Right kidney (tissue), 9 donors: ENCODE measurements at places on chromosomes 4 and X.

DNA sequence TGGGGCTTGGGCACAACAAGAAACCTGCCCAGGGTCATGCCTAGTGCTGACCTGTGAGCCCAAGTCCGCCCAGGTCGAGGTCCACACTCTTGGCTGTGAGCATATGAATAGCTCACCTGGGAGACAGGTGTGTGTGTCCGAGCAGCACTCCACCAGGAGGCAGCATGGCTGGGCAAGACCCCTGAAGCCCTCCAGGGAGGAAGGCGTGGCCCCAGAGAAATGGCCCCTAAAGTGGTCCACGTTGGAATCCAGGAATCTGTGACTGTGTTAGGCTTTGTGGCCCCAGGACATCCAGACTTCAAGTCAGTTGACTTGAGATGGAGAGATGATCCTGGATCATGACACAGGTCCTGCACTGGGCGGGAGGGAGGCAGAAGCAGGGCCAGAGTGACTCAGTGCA lies 138.8 kb downstream of the CPZ start:
- DNase-seq: no peak

GRCh38 chr4:158778156-158778711 lies 9.4 kb downstream of the FNIP2 start:
- DNase-seq: no peak

GRCh38 chr4:127448986-127449385 lies 183.8 kb upstream of the INTU start:
- no peak for DNase-seq

GRCh38 chr4:65789805-65790204 lies 119.5 kb upstream of the EPHA5 start:
- DNase-seq: no peak

DNA sequence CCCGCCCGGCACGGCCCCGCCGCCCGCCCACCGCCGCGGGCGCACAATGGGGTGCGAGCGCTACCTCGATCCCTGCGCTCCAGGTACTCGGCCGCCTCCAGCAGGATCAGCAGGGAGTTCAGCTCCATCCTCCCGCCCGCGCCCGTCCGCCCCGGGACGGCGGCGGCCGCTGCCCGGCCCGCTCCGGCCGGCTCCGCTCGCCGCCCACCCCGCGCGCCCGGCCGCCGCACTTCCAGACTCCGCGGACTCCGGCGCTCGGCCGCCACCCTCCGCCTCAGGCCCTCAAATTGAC lies at the start of gene MXD4:
Gene MXD4 (minus strand): TSS at position 257 of the 292 bp plus-strand sequence. CDS start 129 bp downstream, at position 128.
- DNase-seq: no peak

- DNase-seq: no peak
These were observed 636.9 kb upstream of the BOD1L1 start for GRCh38 chr4:14264437-14264836.

DNA sequence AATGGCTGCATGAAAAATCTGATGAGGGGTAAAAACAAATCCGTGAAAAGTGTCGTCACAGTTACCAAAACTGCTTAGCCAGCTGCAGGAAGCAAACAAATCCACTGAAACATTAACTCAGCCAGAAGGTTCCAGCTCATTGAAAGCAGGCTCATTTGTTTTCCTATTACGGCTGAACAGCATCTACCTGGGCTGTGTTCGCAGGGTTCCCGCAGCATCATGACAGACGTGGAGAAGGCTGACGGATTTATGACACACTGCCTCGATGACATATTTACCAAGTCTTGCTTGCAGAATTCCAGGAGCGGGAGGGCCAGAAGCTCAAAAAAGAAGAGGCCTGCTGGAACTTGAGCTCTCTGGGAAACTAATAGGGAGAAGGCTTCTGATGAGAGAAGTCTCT lies 781.1 kb downstream of the RAB28 start:
- peak; percentile 38 for DNase-seq

DNA sequence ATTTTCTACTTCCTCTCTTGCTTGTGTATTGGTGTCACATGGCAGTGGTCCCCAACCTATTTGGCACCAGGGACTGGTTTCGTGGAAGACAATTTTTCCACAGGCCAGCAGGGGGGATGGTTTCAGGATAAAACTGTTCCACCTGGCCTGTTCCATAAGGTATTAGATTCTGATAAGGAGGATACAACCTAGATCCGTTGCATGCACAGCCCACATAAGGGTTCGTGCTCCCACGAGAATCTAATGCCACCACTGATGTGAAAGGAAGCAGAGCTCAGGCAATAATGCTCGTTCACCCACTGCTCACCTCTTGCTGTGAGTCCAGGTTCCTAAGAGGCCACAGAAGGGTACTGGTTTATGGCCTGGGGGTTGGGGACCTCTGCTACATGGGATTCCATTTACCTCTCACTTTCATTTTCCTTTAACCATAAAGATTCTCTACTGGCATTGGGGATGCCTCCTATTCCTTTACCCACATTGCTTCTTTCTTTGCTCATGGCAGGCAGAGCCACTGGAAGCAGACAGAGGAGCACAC lies 38.1 kb downstream of the SEC31A start:
- no peak for DNase-seq

DNA sequence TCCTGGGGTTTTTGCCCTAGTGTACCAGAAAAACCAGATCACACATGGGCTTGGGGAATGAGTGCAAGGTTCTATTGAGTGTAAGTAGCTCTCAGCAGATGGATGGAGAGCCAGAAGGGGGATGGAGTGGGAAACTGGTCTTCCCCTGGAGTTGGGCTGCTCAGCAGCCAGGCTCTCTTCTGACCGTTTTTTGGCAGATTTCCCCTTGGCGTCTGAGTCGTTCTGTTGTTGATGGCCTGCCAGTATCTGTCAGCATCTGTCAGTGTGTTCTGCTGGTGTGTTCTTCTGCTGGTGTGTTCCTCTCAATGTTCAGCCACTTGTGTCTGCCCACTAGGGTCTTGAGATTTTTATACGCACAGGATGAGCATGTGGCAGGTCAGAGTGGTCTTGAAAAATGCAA lies 633.9 kb upstream of the CPEB2 start:
- DNase-seq: no peak

DNA sequence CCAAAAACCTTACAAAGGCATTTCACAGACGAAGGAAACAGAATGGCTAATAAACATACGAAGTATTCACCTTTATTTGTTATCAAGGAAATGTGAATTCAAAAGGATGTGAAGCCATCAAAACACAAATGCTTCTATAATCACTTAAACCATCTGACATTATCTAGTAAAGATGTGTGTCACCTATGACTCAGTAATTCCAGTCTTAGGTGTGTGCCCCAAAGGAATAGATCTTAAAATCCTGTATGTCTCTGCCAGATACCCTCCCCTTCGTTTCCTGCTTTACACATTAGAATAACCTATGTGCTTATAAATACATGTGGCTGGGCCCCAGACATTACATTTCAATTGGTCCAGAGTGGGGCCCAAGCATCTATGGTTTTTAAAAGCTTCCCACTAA lies 41.8 kb upstream of the CEP135 start:
- no peak for DNase-seq

GRCh38 chr4:39521253-39521919 lies 5.9 kb downstream of the UGDH start:
- no peak for DNase-seq

- no peak for DNase-seq
These were observed 37.0 kb downstream of the NAT8L start for GRCh38 chr4:2096073-2096609.

GRCh38 chrX:40922307-40922706 lies 162.9 kb upstream of the USP9X start:
- no peak for DNase-seq

DNA sequence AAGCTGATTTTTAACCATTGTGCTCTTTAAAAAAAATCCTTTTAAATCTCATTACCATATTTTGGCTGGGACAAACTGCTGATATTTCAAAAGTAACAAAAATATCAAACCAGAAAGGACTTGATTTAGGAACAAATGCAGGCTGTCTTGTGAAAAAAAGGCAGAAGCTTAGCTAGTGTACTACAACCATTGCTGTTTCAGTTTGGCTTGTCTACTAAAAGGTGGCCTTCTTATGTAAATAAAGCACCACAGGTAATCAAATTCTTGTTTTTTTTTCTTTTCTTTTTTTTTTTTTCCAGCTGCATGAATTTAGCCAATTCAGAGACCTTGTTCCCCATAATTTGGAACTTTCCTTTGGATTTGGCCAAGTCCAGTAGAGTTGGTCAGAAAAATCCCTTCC lies 43.8 kb upstream of the MAGEA8 start:
- DNase-seq: no peak

- DNase-seq: no peak
These were observed 10.7 kb upstream of the CXCL8 start for GRCh38 chr4:73729534-73730165.

GRCh38 chr4:132334081-132334480 lies 815.0 kb upstream of the PCDH10 start:
- DNase-seq: no peak

- DNase-seq: no peak
These were observed 8.9 kb downstream of the ABLIM2 start for GRCh38 chr4:8149664-8150063.

DNA sequence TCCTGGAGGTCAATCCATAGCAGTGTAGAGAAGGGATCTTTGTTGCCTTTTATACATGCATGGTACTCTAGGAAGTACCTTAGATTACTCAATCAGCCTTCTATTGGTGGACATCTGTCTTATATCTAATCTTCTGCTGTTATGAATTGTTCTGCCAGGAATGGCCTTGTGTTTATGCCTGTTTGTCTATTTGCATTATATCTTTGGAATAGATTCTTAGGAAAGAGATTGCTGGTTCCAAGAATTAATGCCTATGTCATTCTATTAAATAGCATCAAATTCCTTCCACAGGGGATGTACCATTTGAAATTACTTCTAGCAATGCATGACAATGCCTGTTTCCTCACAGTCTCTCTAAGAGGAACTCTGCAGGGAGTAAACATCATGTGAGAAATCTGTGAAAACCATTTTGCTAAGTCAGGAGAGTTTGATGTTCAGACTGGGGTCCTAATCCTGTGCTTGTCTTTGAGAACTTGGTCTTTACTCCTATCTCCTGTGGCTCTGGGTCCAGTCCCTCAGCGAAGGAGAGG lies 42.5 kb downstream of the BEX3 start:
- no peak for DNase-seq

- no peak for DNase-seq
These were observed 32.4 kb upstream of the RHOH start for GRCh38 chr4:40164459-40164858.

DNA sequence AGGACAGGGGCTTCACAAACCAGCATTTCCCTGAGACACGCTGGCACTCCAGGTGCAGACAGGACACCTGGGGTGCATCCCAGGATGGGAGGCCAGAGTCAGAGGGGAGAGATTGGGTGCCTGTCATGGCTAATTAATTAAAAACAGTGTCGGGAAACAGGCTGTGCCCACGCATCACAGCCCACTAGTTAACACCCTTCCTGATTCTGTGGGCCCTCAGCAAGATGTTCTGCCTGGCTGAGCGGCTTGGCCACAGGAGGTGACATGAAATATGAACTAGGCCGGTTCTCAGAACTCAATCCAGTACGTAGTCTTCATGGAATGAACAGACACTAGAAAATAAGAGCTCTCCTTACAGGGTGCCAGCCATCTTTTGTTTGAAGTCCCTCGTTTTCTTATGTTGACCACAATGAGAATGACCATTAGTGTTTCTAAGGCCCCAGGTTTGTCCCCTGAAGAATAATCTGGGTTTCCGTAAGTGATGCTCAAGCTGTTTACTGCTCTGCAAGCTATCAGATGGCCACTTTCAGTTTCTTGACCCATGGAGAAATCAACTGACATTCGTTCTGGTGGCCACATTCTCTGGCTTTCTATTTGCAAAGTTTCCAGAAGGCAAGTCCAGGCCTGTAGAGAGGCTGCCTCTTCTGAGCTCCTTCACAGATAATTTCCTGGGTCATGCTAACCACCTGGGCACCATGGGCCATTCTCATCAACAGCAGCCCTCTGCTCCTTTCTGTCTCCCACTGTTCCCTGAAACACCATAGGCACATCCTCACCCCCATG lies 72.3 kb downstream of the SLC34A2 start:
- peak; percentile 37 for DNase-seq
